Stimulated activated CD4-positive, alpha-beta T cell treated with anti-CD3 and anti-CD28 coated beads, Interleukin-1b, Interleukin-23, amount 100 ng/mL, for 1 hour (primary cell): ENCODE measurements at places on chromosomes 5 and 9.

GRCh38 chr5:41406936-41407335 is 103.5 kb downstream of the PLCXD3 start:
- no peak for DNase-seq

GRCh38 chr9:136399176-136400037 is 563 bp downstream of the SNAPC4 start:
- no peak for DNase-seq

- no peak for DNase-seq
Observed at GRCh38 chr9:134899168-134899567, 18.5 kb downstream of the FCN1 start.

- no peak for DNase-seq
Observed at GRCh38 chr5:34521628-34522290, 134.4 kb upstream of the RAI14 start.

GRCh38 chr5:81212211-81212751 is 20.8 kb upstream of the CKMT2 start:
- no peak for DNase-seq

DNA sequence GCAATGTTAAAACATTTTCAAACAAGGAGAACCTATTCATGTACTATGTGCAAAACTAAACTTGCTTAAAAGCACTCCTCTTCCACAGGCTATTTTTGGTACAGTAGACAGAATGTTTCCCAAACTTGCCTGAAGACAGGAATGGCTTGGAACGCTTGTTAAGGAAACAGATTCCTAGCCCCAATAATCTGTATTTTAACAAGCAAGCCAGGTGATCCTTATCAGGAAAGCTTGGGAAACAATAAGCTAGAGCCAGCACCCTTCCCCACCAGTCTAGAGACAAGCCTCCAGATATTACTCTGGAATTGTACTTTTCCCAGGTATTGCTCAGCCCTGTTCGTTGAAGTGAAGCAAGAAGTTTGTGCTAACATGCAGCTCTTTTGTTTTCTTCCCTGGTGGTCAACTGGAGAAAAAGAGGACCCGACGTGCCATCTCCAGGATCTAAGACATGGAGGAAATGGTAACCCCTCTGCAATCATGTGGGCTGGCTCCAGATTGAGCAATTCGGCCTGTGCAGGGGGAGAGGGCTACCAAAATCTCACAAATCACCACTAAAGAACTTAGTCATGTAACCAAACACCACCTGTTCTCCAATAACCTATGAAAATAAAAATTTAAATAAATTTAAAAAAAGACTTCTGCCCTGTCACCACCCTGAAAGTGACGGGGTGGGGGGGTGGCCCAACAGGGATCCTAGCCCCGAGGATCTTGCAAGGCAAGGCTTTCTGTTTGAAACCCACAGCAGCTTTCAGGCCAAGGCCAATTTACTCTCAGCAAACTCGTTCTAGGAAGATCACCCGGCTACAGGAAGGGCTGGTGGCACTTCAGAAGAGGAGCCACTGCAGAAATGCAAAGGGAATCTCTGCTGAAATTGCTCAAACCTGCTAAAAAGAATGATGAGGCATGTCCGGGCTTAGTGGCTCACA is 48.6 kb downstream of the SHB start:
- DNase-seq, result no peak

DNA sequence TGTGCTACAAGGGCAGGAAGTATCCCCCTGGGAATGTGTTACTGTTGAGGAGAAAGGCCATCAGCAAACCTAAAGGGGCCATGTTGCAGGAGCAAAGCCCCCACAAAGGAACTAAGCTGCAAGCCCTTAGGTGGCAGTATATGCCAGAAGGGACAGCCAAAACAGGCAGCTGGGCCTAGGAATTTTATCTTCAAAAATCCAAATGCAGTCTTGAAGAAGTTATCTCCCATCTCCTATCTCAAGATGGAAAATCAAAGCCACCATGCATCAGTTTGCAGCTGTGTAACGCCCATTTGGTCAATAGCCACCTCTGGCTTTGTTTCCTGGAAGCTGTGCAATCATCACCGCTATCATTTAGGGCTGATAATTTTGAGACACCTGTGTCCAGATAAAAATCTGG is 400.3 kb downstream of the ARHGEF28 start:
- DNase-seq, result no peak

- no peak for DNase-seq
Observed at GRCh38 chr5:103428411-103428871, 134.1 kb downstream of the NUDT12 start.

- DNase-seq, result no peak
Observed at GRCh38 chr5:147472664-147473475, 37.0 kb downstream of the DPYSL3 start.

GRCh38 chr5:93058309-93058708 is 522.7 kb downstream of the NR2F1-AS1 start:
- DNase-seq, result no peak

DNA sequence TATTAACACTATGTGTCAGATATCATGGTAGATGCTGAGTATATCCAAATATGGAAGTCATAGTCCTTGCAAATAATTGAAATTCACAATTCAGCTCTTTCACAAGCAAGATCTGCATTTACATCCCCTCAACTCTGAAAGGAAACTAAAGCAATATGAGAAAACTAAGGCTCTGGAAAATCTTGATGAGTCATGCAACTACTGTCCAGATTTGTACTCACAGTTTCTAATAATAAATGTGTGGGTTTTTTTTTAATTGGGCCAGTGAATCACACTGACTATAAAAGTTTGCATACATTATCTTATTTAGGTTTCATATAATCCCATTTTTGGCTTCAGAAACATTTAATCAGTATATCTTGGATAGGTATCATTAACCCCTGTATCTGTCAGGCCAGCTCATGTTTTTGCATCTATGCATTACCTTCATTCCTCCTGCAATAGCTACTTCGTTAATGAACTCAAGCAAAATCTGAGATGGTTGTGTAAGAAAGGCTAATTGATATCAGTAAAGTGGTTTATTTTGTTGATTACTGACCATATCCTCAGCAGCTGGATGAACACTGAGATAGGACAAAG is 58.7 kb upstream of the PRR16 start:
- no peak for DNase-seq

DNA sequence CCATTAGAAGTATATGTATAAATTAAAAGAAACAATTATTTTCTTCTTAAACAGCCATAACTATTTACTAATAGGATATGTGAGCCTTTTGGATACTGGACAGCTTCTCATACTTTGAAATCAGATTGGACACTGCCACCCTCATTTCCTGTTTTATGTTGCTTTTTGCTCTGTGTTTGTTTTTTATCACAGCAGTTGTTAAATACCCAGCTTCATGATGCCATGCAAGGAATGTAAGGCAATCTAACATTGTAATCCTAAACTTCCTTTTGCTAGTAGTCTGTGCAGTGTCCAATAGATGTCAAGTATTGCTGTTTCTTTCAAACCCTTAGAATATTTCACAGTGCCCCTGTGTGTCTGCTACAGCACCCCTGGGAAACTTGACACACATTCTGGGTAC is 56.2 kb downstream of the CNTLN start:
- DNase-seq, result no peak

- no peak for DNase-seq
Observed at GRCh38 chr9:93595461-93595860, 19.1 kb downstream of the PHF2 start.

- no peak for DNase-seq
Observed at GRCh38 chr9:136544964-136545691, 720 bp downstream of the NOTCH1 start.

- no peak for DNase-seq
Observed at GRCh38 chr5:149299451-149300054, 27.9 kb downstream of the AFAP1L1 start.

DNA sequence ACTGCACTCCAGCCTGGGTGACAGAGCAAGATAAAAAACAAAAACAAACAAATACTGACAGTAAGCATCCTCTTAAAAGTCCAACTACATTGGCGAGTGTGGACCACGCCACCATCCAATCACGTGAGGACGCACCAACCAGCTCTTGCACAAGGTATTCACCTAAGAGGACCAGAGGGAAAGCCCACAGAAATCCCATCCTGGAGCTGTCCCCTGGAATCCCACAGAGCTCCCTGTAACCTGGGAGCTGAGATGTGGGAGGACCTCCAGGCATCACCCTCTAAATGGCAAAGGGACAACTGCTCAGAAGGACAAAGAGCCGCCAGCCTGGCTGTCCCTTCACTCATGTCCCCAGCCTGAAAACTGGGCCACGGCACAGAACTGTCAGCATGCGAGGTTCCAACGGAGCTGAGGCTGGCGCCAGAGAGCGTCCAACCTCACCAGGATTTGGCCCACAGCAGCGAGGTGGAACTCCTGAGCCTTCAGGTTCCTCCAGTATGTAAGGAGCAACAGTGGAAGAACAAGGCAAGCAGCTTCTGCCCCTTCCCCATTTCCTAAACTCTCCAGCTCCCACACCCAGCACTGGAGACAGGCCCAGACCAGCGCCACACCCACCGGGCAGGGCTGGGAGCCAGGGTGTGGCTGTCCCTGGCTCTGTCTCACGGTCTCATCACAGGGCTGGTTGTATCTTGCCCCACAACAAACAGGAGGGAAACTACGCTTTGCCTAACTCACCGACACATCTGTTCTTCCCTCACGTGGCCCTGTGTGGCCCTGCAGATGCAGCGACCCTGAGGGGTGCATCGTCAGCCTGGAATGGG is 15.2 kb downstream of the IPPK start:
- DNase-seq, result no peak

DNA sequence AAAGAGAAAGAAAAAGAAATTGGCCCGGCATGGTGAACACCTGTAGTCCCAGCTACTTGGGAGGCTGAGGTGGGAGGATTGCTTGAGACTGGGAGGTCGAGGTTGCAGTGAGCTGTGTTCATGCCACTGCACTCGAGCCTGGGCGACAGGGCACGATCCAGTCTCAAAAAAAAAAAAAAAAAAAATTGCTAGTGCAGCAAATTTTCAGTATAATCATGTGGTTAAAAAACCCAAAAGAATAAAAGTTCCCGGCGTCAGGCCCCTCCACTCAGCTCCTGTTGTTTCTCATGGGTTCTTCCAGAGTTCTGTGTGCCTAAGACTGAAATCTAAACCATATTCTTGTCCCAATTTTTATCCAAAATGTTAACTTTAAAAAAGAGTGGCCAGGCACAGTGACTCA is 49.1 kb downstream of the WNK2 start:
- no peak for DNase-seq

- DNase-seq, result peak; percentile 87
Observed at GRCh38 chr9:129884220-129885017, 49.2 kb downstream of the USP20 start.

- no peak for DNase-seq
Observed at GRCh38 chr9:109399258-109399767, 78.5 kb upstream of the EPB41L4B start.

DNA sequence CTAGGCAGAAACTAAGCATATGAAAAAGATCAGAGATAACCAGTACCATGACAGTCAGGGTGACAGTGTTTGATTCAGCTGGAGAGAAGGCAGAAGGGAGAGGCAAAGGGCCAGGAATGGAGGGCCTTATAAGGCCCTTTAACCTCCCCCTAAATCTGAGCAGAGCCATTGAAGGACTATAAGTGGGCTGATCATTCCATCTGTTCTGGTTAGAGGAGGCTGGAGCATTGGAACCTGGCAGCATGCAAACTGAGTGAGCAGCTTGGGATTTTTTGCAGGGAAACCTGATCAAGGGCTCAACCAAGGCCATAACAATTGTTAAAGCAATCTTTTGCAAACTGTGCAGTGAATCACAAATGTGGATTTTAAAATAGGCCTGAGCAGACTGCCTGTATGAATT is 174.5 kb upstream of the DAP start:
- DNase-seq, result no peak

DNA sequence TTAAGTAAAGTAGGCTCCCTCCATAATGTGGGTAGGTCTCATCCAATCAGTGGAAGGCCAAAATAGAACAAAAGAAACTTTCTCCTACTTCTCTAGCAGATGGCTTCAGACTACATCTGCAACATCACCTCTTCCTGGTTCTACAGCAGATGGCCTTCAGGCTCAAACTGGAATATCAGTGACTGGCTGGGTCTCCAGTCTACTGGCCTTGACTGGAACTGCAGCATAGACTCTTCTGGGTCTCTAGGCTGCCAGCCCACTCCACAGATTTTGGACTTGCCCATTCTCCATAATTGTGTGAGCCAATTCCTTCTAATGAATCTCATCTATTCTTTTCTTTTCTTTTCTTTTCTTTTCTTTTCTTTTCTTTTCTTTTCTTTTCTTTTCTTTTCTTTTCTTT is 64.8 kb downstream of the ACER2 start:
- no peak for DNase-seq

DNA sequence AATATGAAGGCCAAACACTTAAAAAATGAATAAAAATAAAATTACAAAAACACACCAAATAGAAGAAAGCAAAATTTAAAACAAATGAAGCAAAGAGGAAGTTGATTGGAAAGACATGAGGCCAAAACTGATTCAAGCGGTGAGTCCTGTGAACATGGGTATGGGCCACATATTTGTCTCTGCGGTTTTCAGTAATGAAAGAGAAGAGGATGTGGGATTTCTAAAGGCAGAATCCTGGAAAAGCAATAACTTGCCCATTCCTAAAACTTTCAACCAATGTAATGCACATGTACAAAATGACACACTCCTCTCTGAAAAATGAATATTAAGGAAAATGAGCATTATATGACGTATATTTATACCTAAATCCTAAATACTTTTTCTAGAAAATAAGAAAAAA is 263.7 kb downstream of the SEMA5A start:
- DNase-seq, result no peak

DNA sequence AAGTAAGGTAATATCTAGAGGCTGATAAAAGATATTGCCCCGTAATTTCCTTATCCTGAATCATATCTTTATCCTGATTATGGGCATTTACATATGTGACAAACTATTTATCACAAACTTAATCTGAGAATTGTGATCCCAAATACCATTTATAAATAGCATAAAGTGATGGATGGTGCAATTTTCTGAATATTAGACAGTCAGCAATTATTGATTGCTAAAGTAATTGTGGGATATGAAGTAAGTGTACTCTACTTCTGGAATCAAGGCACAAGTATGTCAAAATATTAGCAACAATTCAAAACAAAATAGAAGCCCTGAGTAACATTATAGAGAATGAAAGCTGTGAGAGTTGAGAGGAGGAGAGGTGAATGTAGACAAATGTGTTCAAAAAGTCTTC is 361.9 kb upstream of the CDH6 start:
- DNase-seq, result no peak

DNA sequence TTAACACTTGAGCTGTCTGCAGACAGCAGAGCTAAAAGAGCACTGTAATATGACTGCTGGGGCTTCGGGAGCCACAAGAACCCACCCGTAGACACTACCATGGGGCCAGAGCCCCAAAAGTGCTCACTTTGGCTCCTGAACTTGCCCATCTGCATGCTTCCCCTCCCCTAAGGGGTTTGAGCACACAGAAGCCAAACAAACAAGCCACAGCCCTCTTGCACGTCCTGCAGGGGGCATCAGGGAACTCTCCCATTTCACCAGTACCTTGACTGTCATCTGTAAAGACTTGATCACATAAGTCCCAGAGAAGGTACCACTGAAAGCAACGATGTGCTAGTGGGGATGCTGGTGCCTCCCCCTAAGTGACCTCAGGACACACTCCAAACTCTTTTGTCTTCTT is 681.8 kb downstream of the SEMA5A start:
- DNase-seq, result no peak

DNA sequence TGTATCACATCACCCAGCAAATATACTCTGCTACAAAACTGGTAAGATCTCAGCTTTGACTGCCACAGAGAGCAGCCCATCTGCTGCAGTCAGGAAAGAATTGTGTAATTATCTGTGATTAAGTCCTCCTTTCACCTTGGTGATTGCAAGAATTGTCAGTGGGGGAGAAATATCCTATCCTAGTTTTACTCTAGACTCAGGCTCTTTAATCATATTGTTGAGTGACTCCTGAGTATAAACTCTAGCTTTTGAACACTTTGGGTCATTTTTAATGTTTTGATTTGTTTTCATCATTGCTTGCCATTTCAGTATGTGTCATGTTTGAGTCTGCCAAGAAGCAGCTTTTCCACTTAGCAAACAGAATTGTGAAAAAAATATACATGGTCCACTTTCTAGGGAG is 32.1 kb downstream of the VCAN start:
- DNase-seq, result no peak
